ENCODE measurements at places on chromosomes 1 and 21. TPM values are rescaled to one million over a fixed set of nuclear protein-coding genes. Genes with fewer than 3 reads are reported as not detected.

- DNase-seq = no peak
Measured at GRCh38 chr1:233057836-233058235, 107.4 kb downstream of the NTPCR start.

DNA sequence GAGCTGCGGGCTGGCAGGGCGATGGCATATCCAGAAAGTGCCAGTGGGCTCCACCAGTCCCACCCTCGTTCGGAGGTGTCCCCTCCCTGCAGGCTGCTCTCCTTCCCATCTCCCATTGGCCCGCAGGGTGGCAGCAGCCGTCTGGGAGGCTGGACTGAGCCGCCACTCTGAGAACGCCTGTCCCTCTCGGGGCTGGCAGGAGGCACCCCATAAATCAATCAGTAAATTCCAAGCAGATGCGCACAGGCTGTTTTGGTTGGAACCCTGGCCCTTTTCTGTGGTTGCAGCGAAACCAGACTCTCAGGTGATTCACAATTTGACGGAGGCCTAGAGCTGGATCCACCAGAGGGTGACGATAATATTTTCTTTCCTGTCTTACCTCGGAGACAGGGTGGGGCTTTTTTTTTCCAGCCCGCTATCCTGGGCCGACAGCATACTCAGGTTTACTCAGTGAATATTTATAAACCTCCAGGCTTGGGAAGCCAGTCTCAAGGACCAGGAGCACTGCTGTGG, 99.7 kb downstream of the GLIS1 start:
- DNase-seq = no peak

DNA sequence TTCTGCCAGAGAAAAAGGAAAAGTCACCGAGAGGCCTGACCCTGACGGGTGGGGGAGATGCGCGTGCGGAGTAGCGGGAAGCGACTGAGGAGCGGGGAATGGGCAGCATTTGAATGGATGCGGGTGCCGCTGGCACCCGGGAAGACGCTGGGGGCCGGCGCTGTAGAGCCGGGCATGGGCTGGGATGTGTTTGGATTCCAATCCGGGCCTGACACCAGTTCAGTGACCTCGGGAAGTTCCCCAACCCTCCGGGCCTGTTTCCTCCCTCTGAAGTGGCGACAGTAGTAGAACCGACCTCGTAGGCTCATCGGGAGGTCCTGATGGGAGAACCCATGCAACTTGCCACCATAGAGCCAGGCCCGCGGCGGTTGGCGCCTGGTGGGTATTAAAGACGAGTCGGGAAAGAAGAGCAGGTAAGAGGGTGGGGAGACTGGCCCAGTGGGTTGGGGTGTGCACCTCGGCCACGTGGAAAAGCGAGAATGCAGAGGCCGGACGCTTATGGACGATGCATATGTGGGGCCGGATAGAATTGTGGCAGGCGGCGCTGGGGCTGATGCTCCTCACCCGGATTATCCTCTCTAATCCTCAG, 642 bp upstream of the SLC16A1 start:
- DNase-seq = no peak

- no peak for DNase-seq
Measured at GRCh38 chr1:64963466-64963865, 2.9 kb downstream of the JAK1 start.

- peak; percentile 64 for DNase-seq
Measured at GRCh38 chr1:109151146-109151990, 37.5 kb downstream of the ELAPOR1 start.

DNA sequence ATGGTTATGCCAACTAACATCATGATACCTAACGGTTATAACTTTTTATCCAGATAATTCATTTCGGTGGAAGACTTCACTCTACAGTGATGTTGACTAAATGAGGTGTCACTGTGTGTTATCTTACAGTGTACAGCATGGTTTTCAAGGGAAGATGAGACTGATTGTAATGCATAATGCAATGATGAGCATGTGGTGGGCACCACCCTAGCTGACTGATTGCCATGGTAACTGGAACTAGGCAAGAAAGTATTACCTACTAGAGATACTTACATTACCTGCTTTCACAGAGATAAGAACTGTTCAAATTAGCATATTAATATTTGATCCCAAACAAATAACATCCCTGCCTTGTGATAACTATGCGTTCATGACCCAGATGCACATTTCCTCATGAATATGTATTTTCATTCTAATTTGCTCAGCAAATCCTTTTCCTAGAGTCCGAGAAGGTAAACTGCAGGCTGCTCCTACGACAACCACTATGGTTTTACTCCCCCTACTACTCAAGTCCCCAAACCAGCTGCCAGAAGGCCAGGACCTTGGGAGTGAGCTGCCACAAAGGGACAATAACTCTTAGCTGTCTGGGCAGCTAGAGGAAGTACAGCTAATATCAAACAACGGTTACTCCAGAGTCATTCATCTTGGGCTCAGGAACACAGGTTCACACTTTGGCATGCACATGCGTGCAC, 29.2 kb downstream of the TRABD2B start:
- DNase-seq = no peak

GRCh38 chr1:227961651-227962466, 14.1 kb upstream of the WNT9A start:
- no peak for DNase-seq

DNA sequence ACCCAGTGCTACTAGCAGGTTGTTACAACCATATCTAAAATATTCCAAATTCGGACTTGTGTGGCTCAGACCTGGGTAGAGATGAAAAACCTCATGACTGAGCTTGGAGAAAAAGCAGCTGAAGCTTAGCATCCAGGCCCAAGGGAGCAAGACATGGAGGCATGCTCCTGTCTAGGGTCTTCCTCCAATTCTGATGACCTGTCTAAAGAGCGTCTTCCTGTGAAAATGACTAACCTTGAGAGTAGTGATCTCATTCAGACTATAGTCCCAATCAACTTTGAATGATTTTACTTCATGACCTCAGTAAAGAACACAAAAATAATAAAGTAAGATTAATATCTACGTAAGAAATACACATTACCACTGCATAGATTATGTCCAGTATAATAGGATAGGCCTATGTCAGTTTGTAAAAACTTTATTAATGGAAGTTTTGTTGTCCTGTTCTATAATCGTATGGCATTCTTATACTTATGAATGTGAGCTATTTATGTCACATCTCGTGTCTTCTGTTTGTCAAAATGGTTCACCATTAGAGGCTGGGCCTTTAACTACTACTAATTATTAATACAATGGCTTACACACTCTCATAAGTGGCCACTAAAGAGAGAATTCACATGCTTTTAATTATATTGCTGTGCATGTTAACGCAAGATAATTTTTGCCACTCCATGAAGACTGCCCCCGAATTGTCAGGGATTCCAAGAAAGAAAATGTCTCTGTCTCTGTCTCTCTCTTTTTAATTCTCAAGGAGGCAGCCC, 201.3 kb downstream of the NCAM2 start:
- no peak for DNase-seq

DNA sequence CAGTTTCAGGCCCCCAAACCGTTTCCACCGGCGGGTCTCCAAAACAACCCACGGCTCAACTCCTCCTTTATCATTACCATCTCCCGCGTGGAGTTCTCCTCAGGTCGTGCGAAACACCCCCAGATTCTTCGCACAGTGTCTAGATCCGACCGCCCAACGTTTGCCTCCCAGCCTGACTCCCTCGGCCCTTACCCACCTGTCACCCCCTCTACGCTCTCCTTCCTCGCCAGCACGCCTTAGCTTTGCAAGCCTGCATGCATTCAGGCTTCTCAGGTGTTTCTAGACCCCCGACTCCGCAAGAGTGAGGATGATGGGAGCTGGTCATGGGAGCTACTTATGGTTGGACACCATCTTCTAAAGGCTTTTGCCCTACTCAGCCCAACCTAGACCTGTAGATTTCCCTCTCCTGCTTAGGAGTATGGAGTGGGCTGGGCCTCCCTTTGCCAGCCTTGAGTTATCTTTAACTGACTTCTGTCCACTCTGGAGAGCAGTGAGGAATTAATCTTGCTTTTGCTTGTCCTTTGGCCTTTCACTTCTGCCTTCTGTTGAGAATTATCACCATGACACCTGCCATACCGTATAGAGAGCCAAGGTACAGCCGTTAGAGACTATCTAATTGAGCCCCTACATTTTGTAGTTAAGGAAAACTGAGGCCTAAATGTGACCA, 865 bp downstream of the ATP5IF1 start:
- no peak for DNase-seq

DNA sequence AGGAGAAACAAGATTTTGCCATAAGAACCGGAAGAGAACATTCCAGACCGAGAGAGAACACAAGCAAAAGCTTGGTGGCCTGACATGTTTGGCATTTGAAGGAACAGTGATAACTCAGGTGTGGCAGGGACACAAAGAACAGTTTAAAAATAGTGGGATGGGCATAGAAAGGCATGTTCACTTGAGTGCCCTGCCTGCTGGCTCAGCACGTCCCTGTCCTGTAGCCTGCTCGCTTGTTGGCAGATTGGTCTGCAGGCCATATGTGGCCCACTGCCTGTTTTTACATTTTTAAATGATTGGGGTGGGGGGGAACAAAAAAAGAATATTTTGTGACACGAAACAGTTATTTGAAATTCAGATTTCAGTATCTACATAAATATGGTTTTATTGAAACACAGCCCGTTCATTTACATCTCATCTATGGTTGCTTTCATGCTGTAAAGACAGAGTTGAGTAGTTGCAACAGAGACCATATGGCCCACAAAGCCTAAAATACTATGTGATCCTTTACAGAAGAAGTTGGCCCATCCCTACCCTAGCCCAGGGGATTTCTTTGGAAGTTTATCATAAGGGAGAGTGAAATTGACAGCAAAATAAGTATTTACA, 100.7 kb downstream of the RGL1 start:
- no peak for DNase-seq

GRCh38 chr1:245987997-245988392, 519.1 kb downstream of the SMYD3 start:
- DNase-seq = no peak

DNA sequence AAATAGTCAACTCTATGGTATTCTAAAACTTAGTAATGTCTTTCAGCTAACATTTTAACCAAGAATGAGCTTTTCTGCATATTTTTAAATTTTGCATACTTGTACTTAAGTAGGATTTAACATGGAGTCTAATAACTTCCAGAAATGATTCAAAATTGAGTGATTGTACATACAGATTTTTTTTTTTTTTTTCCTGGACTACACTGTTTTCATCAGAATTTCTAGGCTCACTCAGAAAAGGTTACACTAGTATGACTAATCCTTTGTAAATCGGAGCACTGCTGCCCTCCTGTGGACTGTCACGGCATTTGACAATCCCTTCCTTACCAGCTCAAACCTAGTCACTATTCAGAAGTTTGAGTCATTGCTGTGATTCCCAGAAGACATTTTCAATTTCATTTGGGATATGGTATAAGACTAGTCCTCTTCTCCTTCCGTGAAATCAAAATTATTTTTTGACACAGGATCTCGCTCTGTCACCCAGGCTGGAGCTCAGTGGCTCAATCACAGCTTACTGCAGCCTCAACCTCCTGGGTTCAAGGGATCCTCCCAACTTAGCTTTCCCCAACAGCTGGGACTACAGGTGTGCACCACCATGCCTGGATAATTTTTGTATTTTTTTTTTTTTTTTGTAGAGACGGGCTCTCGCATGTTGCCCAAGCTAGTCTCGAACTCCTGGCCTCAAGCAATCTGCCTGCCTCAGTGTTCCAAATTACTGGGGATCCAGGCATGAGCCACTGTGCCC, 45.5 kb downstream of the CD46 start:
- peak; percentile 87 for DNase-seq

Gene BSND
- not detected for total RNA-seq

Gene LCE1D
- total RNA-seq = not detected

Gene MMEL1
- total RNA-seq = not detected

Gene C8B
- not detected for total RNA-seq
